ENCODE measurements at places on chromosomes 4 and X. TPM values are rescaled to one million over a fixed set of nuclear protein-coding genes. Genes with fewer than 3 reads are reported as not detected.

The FGG gene
- total RNA-seq = not detected

The CXorf49 gene
- total RNA-seq = not detected

The CCKAR gene
- not detected for total RNA-seq

- no peak for DNase-seq
These were observed 719 bp upstream of the BGN start for GRCh38 chrX:153494061-153494460.

GRCh38 chr4:183903021-183903760, 1.9 kb upstream of the STOX2 start:
- DNase-seq = no peak

Measured in myocyte (in vitro differentiated cells).